Dermis microvascular lymphatic vessel endothelial cell (primary cell): ENCODE measurements at places on chromosomes 7 and 10. TPM values are rescaled to one million over a fixed set of nuclear protein-coding genes. Genes with fewer than 3 reads are reported as not detected.

ANAPC16 gene
- 43.3 and 69.7 TPM in 2 replicates for total RNA-seq

RAMP3 gene
- 32.3 and 213 TPM in 2 replicates for total RNA-seq

UCN3 gene
- not detected in 2 replicates for total RNA-seq

CYP3A4 gene
- total RNA-seq: not detected in 2 replicates

A1CF gene
- total RNA-seq: not detected in 2 replicates

HMX3 gene
- not detected in 2 replicates for total RNA-seq

SFXN3 gene
- total RNA-seq: 51.2 and 74.8 TPM in 2 replicates

NODAL gene
- total RNA-seq: not detected in 2 replicates

LBX1 gene
- total RNA-seq: not detected in 2 replicates

HKDC1 gene
- total RNA-seq: 0.13 TPM in 1 of 2 replicates, not detected in the other

PVRIG gene
- total RNA-seq: not detected in 2 replicates

GPR146 gene
- 25.5 and 29.2 TPM in 2 replicates for total RNA-seq

TIMM23B gene
- 7.1 and 9.4 TPM in 2 replicates for total RNA-seq

OR9A2 gene
- not detected in 2 replicates for total RNA-seq

SEMA3C gene
- under 0.01 and 3.9 TPM in 2 replicates for total RNA-seq

INSYN2A gene
- not detected in 2 replicates for total RNA-seq

BAMBI gene
- 1.8 and 2.4 TPM in 2 replicates for total RNA-seq

SUGCT gene
- total RNA-seq: 1.0 and 1.1 TPM in 2 replicates

MARCHF5 gene
- 23.5 and 26.4 TPM in 2 replicates for total RNA-seq

RTKN2 gene
- total RNA-seq: under 0.01 TPM in 2 replicates

LIPA gene
- 62.5 and 142 TPM in 2 replicates for total RNA-seq

ANTXRL gene
- not detected in 2 replicates for total RNA-seq

SSC4D gene
- 0.51 and 0.63 TPM in 2 replicates for total RNA-seq

CFAP46 gene
- total RNA-seq: 0.76 and 1.2 TPM in 2 replicates

CROT gene
- total RNA-seq: 2.9 and 3.5 TPM in 2 replicates

CHRM2 gene
- not detected in 2 replicates for total RNA-seq

ACBD7 gene
- 0.89 and 3.1 TPM in 2 replicates for total RNA-seq

TRIM50 gene
- not detected in 2 replicates for total RNA-seq

OR6B1 gene
- not detected in 2 replicates for total RNA-seq
